ENCODE measurements at places on chromosomes 1 and 21.

GRCh38 chr1:27543284-27543683 lies 53.3 kb upstream of the WASF2 start:
- DNase-seq: no peak

DNA sequence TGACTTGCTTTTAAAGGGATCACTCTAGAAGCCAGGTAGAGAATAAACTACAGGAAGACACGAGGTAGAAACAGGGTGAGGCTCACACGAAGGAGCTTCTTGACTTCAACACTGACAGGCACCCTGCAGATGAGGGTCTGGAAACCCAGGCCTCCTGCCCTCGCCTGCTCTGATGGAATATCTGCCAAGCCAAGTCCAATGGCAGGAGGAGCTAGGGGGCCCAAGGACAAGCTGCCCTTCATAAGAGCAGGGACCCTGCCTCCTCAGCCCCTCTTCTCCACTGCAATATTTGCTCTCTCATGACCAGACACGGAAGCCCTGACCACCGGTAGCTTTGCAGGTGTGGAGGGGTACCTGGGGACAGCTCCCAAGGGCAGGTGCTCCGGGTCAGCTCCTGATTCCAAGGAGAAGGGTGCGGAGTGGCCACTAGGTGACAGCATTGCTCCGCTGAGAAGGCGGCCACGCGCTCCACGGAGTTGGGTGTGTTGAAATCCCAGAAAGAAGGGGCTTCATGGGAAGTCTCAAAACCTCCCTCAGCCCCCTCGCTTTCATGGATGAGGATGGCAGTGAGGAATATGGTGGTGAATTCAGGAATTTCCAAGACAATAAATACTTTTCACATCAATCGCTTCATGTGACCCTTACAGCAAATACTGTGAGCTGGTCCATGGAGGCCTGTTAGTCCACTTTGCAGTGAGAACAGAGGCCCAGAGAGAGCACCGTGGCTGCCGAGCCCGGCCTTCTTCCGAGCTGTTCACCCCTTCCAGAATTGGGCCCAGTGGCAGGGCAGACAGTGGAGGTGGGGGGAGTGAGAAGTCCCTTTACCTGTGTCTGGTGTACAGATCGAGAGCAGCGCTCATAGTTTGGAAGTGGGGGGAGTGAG lies 33.2 kb upstream of the PAX7 start:
- DNase-seq: peak; percentile 33

DNA sequence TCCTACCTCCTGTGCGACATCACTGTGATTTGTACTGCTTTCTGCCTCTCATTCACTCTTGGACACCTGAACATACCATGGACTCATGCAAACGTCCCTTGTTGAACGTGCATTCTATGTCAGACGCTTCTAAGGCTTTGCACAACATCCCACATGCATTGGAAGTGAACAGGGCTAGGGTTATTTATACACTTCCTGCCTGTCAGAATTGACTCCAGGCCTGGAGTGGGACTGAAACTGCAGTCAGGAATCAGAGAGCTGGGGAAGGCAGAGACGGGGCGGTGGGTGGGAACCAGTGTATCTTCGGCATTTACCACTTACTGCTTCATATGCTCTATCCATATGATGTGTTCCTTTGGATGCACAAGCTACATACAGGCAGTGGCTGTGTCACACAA lies 81.4 kb upstream of the GALNT2 start:
- no peak for DNase-seq

GRCh38 chr1:92859400-92860039 lies 27.7 kb downstream of the RPL5 start:
- DNase-seq: no peak

DNA sequence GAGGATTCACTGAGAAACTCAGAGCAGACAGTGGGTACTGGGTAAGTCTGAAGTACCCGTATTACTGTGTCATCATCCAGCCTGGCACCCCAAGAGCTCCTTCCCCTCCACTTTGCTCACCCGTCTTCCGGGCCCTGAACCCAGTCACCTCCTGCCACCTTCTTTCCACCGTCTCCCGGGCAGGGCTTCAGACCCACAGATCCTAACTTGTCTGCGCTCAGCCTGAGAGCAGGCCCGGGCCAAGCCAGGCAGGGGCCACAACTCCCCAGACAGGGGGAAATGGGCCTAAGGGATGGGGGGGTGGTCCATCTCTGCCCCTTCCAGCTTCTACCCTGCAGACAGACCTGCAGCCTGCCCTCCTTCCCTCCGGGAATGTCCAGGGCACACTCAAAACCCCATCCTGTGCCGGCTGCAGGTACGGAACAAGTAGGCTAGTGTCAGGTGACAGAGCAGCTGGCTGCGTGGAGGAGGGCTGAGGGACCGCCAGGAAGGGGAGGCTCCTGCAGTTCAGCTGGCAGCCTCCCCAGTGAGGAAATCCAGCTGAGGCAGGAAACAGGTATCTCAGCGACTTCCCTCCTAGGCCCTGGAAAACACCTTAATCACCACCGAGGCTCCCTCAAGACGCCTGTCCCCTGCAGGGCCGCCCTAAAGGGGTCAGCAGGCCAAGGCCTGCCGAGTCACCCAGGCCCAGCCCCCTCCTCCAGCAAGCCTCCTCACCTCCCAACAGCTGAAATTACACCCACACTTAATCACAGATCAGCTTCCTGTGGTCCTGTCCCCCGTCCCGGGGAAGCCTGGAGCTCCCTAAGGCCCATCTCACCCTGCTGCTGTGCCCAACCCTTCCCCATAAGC lies 3.5 kb downstream of the HSPG2 start:
- DNase-seq: no peak

DNA sequence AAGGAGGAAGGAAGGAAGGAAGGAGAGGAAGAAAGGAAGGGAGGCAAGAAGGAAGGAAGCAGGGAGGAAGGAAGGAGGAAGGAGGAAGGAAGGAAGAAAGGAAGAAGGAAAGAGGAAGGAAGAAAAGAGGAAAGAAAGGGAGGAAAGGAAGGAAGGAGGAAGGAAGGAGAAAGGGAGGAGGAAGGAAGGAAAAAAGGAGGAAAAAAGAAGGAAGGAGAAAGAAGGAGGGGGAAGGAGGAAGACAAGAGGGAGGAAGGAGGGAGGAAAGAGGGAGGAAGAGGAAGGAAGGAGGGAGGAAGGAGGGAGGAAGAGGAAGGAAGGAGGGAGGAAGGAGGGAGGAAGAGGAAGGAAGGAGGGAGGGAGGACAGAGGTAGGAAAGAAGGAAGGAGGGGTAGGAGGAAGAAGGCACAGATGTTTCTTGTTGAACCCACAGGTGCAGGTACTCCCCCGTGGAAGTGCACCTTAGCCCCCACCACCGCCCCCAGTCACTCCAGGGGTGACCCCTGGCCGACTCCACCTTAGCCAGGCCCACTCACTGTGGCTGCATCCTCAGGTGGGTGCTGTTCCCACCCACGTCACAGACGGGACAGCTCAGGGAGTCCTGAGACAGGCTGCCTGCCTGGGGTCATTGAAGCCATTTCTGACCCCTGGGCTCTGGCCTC lies 57.9 kb upstream of the TTC34 start:
- DNase-seq: no peak

GRCh38 chr1:149962039-149962647 lies 25.5 kb upstream of the MTMR11 start:
- DNase-seq: peak; percentile 80

DNA sequence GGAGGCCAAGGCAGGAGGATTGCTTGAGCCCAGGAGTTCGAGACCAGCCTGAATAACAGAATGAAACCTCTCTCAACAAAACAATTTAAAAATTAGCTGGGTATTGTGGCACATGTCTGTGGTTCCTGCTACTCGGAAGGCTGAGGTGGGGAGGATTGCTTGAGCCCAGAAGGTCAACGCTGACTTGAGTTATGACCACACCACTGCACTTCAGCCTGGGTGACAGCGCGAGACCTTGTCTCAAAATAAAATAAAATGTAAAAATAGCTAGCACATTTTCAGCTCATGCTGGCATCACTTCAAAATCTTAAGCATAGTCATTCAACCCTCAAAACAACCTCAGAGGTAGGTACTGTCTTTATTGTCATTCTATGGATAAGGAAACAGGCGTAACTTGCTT lies 6.4 kb downstream of the JAK1 start:
- no peak for DNase-seq

DNA sequence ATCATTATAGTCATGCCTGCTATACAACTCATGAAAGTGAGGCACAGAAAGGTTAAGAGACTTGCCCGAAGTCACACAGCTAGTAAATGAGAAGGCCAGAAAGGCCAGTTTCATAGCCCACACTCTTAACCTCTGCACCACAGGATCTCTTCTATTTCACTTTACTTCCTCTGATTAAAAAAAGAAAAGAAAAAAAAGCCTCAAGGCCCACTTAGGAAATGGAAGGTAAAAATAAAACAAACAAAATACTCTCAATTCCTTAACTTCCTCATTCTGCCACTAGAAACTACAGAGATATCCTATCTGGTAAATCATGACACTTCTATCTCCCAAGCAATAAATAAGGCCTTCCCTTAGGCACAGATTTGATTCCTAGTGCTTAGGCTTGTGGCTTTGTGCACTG lies 7.6 kb upstream of the ENAH start:
- DNase-seq: no peak

DNA sequence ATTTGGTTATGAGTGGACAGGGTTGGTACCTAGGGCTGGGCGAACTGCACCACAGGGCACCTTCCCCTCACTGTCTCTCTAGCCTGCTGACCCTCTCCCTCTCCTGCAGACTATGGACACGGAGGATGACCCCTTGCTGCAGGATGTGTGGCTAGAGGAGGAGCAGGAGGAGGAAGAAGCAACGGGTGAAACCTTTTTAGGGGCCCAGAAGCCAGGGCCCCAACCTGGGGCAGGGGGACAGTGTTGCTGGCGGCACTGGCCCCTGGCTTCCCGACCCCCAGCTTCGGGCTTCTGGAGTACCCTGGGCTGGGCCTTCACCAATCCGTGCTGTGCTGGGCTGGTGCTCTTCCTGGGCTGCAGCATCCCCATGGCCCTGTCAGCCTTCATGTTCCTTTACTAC lies 21.9 kb downstream of the DISP3 start:
- no peak for DNase-seq

DNA sequence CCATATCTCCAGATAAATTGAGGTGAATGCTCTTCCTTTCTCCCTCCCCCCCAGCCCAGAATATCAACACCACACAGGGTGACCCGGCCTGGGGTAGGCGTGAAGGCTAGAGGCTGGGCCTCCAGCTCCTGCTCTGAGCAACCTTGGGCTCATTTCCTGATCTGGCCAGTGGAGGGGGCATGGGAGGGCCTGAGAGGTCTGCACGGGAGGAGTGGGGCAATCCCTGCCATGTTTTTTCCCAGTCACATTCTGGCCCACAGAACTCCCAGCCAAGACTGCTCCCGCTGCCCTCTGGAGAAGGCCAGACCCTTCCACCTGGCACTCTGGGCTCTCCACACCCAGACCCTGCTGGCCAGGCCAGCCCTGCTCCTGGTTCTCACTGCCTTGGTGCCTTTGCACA lies 3.9 kb downstream of the CLDN19 start:
- peak; percentile 61 for DNase-seq

DNA sequence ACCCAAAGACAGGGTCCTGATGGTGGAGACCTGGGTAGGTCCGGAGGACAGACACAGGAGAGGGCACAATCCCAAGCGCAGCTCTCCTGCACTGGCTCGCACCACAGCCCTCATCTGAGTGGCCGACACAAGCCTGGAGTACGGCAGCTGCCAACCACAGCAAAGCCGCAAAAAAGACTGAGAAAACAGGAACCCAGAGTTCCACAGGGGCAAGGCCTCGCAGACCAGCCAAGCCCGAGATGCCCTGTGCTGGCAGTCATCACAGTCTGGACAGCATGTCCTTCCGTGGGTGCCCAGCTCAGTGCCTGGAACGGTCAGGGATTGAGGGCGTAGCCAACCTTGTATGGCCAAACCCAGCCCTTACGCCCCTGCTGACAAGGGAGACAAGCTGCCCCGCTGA lies 11.4 kb downstream of the ZBTB48 start:
- no peak for DNase-seq

DNA sequence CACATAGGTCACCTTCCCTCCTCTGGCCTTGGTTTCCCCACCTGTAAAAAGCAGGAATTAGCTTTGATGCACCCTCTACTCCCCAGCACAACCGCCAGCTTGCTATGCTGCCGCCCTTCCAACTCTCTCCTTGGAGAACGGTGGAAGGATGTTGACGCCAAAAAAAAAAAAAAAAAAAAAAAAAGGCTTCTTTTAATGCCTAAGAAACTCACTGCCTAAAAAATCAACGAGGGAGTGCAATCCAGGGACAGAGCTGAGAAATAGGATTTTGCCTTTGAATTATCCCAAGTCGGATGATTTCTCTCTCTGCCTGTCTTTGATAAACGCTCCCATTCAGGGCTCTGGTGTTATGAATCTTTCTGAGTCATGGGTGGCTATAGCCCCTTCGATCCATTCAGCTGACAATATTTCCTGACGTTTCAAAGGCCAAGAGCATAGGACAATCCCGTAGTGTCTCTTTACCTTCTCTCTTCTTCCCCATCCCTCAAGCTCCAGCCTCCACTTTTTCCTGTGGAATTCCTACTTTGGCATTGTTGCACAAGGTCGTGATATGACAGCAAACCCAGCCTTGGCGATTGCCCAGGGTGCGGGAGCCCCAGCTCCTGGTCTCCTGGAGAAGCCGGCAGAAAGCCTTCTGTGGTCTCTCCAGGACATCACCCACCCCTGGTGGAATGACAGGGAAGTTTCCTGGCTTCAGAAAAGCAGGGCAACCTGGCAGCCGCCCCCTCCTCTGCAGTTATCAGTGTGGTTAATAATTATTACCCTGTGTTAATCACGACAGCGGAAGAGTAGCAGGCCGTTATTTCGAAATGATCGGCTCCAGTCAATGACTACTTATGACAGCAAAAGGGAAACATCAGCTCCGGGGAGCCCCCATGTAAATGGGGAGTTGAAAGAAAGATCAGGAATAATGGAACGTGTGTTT lies 8.0 kb upstream of the PLXNA2 start:
- DNase-seq: peak; percentile 68

DNA sequence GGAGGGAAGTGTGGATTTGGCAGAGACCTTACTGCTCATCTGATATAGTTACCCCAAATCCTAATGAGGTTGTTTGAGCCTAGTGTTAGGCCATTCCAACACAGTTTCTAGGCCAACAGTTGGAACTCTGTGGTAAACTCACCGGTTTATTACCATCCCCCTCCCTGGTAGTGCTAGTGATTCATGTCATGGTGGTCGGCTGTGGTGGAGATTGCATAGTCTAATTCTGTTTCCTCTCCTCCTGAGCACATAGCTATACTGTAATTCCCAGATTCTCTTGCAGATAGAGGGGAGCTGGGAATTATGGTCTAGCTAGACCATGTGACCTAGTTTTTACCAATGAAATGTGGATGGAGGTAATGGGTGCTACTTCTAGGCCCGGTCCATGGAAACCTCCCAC lies 123.7 kb upstream of the KIF26B start:
- DNase-seq: peak; percentile 18

- peak; percentile 38 for DNase-seq
These were observed 31.7 kb downstream of the TRIM11 start for GRCh38 chr1:228374711-228375577.

DNA sequence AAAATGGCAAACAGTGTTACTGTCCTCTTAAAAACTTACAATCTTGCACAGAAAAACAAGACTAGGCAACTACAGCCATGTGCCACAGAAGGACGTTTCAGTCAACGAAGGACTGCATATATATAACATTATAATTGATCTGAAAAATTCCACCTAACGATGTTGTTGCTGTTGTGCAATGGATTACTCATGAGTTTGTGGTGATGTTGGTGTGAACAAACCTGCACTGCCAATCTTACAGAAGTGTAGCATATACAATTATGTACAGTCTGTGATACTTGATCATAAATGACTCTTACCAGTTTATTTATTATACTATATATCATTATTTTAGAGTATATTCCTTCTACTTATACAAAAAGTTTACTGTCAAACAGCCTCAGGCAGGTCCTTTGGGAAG lies 6.8 kb upstream of the VAMP4 start:
- DNase-seq: no peak

- DNase-seq: no peak
These were observed 194.5 kb downstream of the HS2ST1 start for GRCh38 chr1:87108814-87109411.

GRCh38 chr1:200873671-200874397 lies 1.1 kb downstream of the GPR25 start:
- DNase-seq: no peak

Measured in ELR (cell line).